Neural crest cell (in vitro differentiated cells): ENCODE measurements at places on chromosomes 2 and 18. TPM values are rescaled to one million over a fixed set of nuclear protein-coding genes. Genes with fewer than 3 reads are reported as not detected.

- no peak overlapping the region for H3K4me3 ChIP-seq
- H3K27ac ChIP-seq, result no peak overlapping the region
- peaks cover 13% of the 10 kb centered on the region for H3K4me1 ChIP-seq
Measured at GRCh38 chr2:203379156-203379555, 51.0 kb downstream of the ABI2 start.

- DNase-seq, result no peak
- H3K4me1 ChIP-seq, result peaks cover 6% of the 10 kb centered on the region
- no peak overlapping the region for H3K27ac ChIP-seq
- no peak overlapping the region for H3K4me3 ChIP-seq
- H3K27me3 ChIP-seq, result no peaks in the 10 kb centered on the region
Measured at GRCh38 chr2:2916621-2917020, 461.0 kb downstream of the EIPR1 start.

GRCh38 chr2:190781604-190782198 is 98.9 kb upstream of the GLS start:
- peak; percentile 52 for DNase-seq
- H3K27ac ChIP-seq, result no peak overlapping the region
- H3K4me3 ChIP-seq, result no peak overlapping the region
- peaks cover 13% of the 10 kb centered on the region for H3K27me3 ChIP-seq
- peaks cover 3% of the 10 kb centered on the region for H3K4me1 ChIP-seq

GRCh38 chr2:103138123-103138901 is 376.5 kb downstream of the TMEM182 start:
- no peak for DNase-seq
- H3K4me1 ChIP-seq, result no peaks in the 10 kb centered on the region
- no peaks in the 10 kb centered on the region for H3K27me3 ChIP-seq
- no peak overlapping the region for H3K27ac ChIP-seq

CHRNG gene
- total RNA-seq, result not detected in 2 replicates

DNA sequence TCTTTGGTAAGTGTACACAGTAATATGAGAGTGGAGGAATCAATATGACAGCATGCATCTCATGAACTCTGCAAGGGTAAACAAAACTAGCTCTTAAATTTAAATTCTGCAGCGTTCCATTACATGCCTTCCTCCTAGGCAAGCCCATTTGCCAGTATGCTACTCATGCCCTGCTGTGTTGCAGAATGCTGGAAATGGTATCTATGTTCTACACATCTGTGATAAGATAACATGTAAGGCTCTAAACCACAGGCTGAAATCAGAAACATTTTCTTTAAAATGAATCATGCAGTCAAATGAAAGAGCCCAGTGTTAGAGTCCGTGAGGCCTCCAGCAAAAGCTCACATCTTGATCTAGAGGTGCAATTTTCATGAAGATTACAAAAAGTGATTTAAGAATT is 112.8 kb upstream of the FN1 start:
- H3K36me3 ChIP-seq, result no peaks in the 10 kb centered on the region
- H3K4me1 ChIP-seq, result no peaks in the 10 kb centered on the region
- H3K4me3 ChIP-seq, result no peak overlapping the region
- H3K27ac ChIP-seq, result no peak overlapping the region
- DNase-seq, result no peak

- no peak overlapping the region for H3K27ac ChIP-seq
- peaks cover 19% of the 10 kb centered on the region for H3K4me1 ChIP-seq
- no peak for DNase-seq
Measured at GRCh38 chr2:224042191-224042696, 3.2 kb upstream of the SERPINE2 start.

NEU4 gene
- 0.14 and 0.25 TPM in 2 replicates for total RNA-seq

UCN gene
- 1.6 and 1.9 TPM in 2 replicates for total RNA-seq

- no peaks in the 10 kb centered on the region for H3K27me3 ChIP-seq
- no peak overlapping the region for H3K27ac ChIP-seq
- H3K4me3 ChIP-seq, result no peak overlapping the region
- no peak for DNase-seq
Measured at GRCh38 chr2:128196471-128196931, 105.5 kb downstream of the UGGT1 start.

DNA sequence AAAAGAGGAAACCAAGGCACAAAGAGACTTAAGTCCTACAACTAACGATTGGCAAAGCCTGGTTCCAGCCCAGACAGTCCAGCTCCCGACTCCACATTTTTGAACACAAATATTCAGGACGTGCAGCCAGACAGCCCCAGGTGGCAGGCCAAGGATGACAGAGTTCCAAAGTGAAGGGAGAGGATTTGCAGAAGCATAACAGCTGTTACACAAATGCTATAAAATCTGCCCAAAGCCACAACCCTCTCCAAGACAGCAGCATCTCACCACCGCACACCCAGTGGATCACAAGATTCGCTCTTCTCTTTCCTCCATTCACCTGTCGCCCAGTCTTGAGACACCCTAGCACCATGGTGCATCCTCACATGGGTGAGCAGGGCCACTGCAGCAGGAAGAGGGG is 227.1 kb upstream of the ID2 start:
- peak overlapping the region; percentile 36 for H3K27ac ChIP-seq
- H3K27me3 ChIP-seq, result no peaks in the 10 kb centered on the region
- DNase-seq, result no peak
- no peak overlapping the region for H3K4me3 ChIP-seq
- H3K4me1 ChIP-seq, result peaks cover 4% of the 10 kb centered on the region

DNA sequence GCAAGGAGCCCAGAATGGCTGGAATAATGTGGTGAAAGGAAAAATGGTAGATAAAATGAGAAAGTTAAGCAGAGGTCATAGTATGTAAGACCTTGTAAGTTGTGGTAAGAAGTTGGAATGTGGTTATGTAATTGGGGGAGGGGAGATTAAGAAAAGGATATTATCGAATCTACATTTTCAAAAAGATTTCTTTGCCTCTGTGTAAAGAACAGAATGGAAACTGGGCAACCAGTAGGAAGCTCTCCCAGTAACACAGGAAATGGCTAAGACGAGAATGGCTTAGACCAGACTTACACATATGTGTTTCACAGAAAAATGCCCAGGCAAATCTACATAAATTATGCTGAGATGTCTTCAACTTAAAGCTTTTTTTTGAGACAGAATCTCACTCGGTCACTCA is 13.2 kb downstream of the MEMO1 start:
- no peak overlapping the region for H3K4me3 ChIP-seq
- H3K4me1 ChIP-seq, result peaks cover 10% of the 10 kb centered on the region
- H3K36me3 ChIP-seq, result no peaks in the 10 kb centered on the region
- no peaks in the 10 kb centered on the region for H3K27me3 ChIP-seq
- no peak for DNase-seq

DNA sequence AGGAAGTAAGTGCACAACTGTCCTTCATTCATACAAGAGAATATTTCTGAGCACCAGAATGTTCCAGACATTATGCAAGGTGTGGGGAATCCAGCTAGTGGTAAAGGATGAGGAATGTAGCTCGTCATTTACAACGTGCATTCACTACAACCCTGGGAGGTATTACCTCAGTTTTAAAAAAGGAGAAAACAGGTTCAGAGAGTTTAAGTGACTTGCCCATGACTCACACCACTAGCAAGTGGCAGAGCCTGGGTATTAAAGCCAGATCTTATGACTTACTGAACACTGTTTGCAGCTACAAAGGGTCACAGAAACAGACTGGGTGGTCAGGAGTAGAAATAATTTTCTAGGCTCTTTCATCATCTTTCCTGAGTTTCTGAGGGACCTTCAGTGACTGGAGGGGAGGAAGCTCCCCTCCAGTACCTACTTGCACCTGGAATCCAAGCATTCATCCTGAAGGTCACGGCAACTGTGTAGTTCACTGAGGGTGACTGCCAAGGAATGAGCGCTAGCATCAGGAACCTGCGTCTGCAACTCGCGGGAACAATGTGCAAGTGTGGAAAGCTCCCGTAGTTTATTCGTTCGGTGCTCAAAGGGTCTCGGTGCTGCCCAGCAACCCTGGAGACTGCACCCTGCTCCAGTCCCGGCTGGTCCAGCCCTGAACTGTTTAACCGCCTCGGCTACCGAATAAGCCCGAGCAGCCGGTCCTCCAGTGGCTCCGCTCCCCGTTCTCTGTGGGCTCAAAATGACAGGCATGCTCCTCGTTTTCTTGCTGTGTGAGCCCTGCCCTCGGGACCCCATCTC is 647 bp downstream of the CCDC121 start:
- peaks cover 10% of the 10 kb centered on the region for H3K4me1 ChIP-seq
- no peak for DNase-seq
- H3K27ac ChIP-seq, result peak overlapping the region; percentile 59
- peaks cover 5% of the 10 kb centered on the region for H3K36me3 ChIP-seq
- H3K27me3 ChIP-seq, result no peaks in the 10 kb centered on the region

DNA sequence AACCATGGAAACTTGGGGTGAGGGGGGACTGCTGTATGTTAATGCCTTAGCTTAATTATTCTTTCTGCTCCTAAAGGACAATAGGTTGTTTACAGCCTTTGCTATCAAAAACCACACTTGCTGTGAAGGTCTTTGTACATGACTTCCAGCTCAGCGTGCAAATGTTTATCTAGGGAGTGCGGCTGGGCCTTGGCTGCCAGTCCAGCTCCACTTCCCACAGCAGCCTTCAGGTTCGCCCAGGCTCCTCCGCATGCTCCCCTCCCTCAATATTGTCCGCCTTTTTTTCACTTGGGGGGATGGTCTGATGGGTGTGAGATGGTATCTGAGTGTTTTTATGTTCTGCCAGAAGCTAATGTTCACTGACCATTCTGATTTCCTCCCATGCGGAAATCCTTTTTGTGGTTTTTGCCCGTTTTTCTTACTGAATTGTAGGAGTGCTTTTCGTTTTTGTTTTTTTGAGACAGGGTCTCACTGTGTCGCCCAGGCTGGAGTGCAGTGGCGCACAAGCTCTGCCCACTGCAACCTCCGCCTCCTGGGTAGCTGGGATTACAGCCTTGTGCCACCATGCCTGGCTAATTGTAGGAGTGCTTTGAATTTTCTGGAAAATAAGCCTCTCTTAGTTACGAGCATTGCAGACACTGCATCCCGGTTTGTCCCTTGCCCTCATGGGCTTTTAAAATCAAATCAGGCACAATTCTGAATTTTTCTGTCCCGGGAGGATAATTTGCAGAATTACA is 28.8 kb downstream of the SH3BP4 start:
- H3K4me3 ChIP-seq, result peak overlapping the region; percentile 16
- peaks cover 82% of the 10 kb centered on the region for H3K4me1 ChIP-seq
- DNase-seq, result no peak
- peaks cover 10% of the 10 kb centered on the region for H3K36me3 ChIP-seq
- no peaks in the 10 kb centered on the region for H3K27me3 ChIP-seq

MTCL1 gene
- 17.8 and 18.4 TPM in 2 replicates for total RNA-seq

GGCX gene
- total RNA-seq, result 43.4 and 43.7 TPM in 2 replicates

DNA sequence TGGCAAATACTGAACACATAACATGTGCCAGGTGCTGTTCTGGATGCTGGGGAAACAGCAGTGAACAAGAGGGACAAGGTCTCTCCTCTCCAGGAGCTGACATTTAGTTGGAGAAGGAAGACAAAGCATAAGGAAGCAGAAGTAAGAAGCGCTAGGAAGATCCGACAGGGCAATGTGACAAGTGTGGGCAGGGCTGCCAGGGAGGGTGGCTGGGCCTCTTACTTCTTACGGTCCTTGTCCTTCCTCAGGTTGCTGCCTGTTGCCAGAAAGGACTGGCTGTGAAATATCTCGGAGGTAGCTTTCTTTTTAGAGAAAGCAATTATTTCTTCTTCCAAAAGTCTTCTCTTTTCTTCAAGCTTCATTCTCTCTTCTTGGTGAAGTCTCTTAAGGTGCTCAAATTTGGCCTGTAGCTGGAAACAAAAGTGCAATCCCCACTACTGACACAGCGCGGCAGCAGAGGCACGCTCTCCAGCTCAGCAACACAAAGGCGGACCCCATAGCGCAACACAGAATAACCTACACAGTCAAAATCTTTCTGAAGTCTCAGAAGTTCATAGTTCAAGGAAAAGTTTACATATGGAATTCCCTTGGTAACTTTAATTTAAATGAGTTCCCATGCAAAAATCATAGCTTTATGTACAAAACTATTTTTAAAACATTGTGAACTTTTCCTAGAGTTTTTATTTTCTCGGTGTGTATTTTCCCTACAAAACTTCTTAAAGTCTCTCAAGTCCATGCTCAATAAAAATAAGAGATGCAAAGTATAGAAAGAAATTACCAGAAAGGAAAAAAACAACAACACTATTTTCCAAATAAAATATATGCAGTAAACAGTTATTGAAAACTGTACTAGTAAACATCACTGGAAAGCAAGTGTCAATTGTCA is 67.7 kb downstream of the SEPTIN10 start:
- peak; percentile 74 for DNase-seq
- H3K4me1 ChIP-seq, result peaks cover 12% of the 10 kb centered on the region
- H3K4me3 ChIP-seq, result no peak overlapping the region
- no peak overlapping the region for H3K27ac ChIP-seq
- H3K36me3 ChIP-seq, result peaks cover 9% of the 10 kb centered on the region

PCARE gene
- not detected in 2 replicates for total RNA-seq

GRCh38 chr2:73162856-73163391 is 39.5 kb upstream of the NOTO start:
- H3K4me1 ChIP-seq, result peaks cover 4% of the 10 kb centered on the region
- peaks cover 28% of the 10 kb centered on the region for H3K27me3 ChIP-seq
- H3K36me3 ChIP-seq, result no peaks in the 10 kb centered on the region
- no peak for DNase-seq

OTOS gene
- total RNA-seq, result not detected in 2 replicates

DNA sequence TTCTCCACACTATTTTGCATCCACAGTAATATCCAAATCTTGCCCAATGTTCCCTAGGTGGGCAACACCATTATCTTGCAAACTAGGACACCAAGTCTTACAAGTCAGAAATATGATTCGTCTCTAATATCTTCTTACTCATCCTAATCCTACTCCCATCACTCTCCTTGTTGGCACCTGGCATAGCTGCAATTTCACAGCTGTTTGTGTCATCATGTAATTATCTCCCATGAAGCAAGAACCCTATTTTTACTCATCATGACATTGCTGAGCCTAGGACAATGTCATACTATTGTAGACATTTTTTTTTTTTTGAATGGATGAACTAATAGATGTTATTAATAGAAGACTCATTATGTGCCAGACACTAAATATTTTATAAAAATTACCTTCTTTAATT is 91.3 kb upstream of the CCDC141 start:
- peaks cover 2% of the 10 kb centered on the region for H3K36me3 ChIP-seq
- H3K27me3 ChIP-seq, result no peaks in the 10 kb centered on the region
- H3K27ac ChIP-seq, result no peak overlapping the region
- no peaks in the 10 kb centered on the region for H3K4me1 ChIP-seq
- H3K4me3 ChIP-seq, result no peak overlapping the region

DNA sequence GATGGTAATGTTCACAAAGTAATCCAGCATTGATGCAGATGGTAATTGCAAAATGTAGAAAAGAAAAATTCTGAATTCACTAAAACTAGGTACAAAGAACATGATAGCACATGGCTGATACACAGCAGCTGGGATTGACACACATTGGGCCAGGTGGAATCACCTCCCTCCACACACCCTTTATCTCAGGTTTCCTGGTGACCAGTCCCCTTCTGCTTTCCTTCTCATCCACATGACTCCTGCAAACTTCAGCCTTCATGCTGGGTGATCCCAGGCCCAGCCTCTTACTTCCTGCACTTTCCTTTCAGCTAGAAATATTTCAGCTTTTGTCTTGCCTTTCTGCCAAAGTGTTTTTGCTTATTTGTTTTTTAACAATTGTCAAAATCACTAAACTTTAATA is 246.9 kb downstream of the LNPK start:
- peaks cover 6% of the 10 kb centered on the region for H3K36me3 ChIP-seq
- peaks cover 12% of the 10 kb centered on the region for H3K4me1 ChIP-seq
- no peak for DNase-seq
- H3K27ac ChIP-seq, result no peak overlapping the region
- H3K27me3 ChIP-seq, result no peaks in the 10 kb centered on the region
